ENCODE measurements at places on chromosomes 6 and 20.
A peak's percentile ranks its signal among the peaks of the same experiment; 100 is the strongest.

- no peak overlapping the region for H3K4me3 ChIP-seq
- no peaks in the 10 kb centered on the region for H3K36me3 ChIP-seq
- H3K27ac ChIP-seq = no peak overlapping the region
- no peaks in the 10 kb centered on the region for H3K4me1 ChIP-seq
These were observed 115.1 kb upstream of the TOP1 start for GRCh38 chr20:40913224-40914185.

- no peaks in the 10 kb centered on the region for H3K4me1 ChIP-seq
- H3K4me3 ChIP-seq = no peak overlapping the region
- peak; percentile 40 for DNase-seq
- H3K27ac ChIP-seq = no peak overlapping the region
- H3K27me3 ChIP-seq = no peaks in the 10 kb centered on the region
These were observed 741.3 kb downstream of the DOK5 start for GRCh38 chr20:55216525-55217242.

DNA sequence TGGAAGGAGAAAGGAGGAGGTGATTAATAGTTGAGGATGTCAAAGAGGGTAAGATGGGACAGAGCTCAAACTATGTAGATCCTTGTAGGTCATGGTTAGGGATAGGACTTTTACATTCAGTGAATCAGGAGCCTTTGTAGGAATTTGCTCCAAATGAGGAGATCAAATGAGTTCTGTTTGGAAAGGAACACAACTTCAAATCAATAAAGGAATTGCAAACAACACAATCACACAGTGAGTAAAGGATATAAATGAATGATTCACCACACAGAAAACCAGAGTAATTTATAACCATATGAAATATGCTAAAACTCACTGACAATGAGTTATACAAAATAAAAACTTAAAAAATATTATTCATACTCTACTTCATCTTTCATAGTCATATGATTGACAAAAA, 480.8 kb upstream of the EPHA7 start:
- no peaks in the 10 kb centered on the region for H3K27me3 ChIP-seq
- no peak overlapping the region for H3K27ac ChIP-seq
- no peaks in the 10 kb centered on the region for H3K4me1 ChIP-seq
- H3K36me3 ChIP-seq = no peaks in the 10 kb centered on the region

GRCh38 chr6:166005944-166006899, 161.4 kb downstream of the TBXT start:
- peak overlapping the region; percentile 59 for H3K4me3 ChIP-seq
- H3K36me3 ChIP-seq = no peaks in the 10 kb centered on the region
- H3K27me3 ChIP-seq = no peaks in the 10 kb centered on the region
- peaks cover 31% of the 10 kb centered on the region for H3K4me1 ChIP-seq
- peak; percentile 87 for DNase-seq

DNA sequence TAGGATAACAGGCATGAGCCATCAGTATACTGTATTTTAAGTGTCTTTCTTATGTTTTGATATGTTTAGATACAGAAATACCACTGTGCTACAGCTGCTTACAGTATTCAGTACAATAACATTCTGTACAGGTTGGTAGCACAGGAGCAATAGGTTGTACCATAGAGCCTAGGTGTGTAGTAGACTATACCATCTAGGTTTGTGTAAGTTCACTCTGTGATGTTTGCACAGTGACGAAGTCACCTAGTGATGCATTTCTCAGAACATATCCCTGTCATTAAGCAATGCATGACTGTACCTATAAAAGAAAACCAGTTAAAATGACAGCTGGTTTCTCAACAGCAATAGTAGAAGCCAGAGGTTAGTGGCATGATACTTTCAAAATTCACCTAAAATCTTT, 3.0 kb upstream of the ZBTB24 start:
- H3K4me1 ChIP-seq = peaks cover 5% of the 10 kb centered on the region
- peaks cover 3% of the 10 kb centered on the region for H3K27me3 ChIP-seq
- H3K36me3 ChIP-seq = peaks cover 5% of the 10 kb centered on the region
- H3K4me3 ChIP-seq = no peak overlapping the region
- no peak for DNase-seq

DNA sequence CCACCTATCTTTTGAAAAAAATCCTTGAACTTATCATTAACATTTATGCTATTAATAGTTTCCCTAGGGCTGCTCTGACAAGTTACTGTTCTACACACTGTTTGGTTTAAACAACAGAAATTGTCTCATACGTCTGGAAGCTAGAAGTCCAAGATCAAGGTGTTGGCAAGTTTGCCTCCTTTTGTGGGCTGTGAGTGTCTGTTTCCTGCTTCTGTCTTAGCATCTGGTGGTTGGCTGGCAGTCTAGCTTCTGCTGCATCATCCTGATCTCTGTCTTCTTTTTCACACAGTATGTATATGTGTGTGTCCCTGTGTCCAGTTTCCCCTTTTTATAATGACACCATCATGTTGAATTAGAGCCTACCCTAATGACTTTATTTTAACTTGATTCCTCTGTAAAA, 154.8 kb downstream of the RPS12 start:
- peaks cover 7% of the 10 kb centered on the region for H3K4me1 ChIP-seq
- DNase-seq = peak; percentile 71
- no peak overlapping the region for H3K27ac ChIP-seq
- no peaks in the 10 kb centered on the region for H3K27me3 ChIP-seq

DNA sequence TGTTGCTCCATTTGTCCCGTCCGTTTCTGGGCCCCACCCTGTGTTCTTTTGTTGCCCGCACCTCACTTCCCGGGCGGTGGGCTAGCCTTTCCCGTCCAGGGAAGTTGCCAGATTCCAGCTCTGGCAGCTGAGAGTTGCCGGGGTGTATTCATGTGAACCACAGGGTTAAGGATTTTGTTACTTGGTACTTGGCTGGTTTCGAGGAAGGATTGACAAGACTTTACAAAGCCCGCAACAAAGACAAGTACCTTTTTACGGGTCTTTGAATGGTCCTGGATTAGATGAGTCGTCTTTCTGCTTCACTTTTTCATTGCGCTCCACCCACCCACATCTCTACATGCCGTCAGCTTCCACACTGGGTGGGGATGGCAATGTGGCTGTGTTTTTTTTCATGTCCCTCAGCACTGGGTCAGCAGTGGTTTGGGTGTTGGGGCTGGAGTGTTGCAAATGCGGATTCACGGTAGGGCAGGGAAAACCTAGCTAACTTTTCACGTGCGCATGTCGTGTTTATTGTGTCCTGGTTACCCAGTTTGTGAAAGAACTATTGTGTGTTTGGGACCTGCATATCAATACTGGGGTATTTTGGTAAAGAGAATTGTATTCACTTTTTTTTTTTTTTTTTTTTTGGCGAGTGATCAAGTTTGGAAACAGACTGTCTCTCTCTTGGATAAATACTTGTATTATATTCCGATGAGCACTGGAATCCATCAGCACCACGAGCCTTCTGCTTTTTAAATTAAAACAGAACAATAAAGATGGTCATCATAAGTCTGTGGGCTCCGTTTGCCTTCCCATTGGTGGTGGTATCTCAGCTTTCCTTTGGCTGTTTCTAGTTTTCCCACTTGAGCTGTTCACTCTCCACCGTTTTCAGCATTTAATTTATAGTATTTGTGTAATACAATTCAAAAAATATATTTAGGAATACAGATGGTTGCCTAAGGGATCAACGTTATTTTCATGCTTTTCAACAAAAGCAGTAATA, 1.2 kb downstream of the DUSP22 start:
- no peak overlapping the region for H3K27ac ChIP-seq
- H3K4me3 ChIP-seq = peak overlapping the region; percentile 73
- H3K4me1 ChIP-seq = peaks cover 10% of the 10 kb centered on the region

DNA sequence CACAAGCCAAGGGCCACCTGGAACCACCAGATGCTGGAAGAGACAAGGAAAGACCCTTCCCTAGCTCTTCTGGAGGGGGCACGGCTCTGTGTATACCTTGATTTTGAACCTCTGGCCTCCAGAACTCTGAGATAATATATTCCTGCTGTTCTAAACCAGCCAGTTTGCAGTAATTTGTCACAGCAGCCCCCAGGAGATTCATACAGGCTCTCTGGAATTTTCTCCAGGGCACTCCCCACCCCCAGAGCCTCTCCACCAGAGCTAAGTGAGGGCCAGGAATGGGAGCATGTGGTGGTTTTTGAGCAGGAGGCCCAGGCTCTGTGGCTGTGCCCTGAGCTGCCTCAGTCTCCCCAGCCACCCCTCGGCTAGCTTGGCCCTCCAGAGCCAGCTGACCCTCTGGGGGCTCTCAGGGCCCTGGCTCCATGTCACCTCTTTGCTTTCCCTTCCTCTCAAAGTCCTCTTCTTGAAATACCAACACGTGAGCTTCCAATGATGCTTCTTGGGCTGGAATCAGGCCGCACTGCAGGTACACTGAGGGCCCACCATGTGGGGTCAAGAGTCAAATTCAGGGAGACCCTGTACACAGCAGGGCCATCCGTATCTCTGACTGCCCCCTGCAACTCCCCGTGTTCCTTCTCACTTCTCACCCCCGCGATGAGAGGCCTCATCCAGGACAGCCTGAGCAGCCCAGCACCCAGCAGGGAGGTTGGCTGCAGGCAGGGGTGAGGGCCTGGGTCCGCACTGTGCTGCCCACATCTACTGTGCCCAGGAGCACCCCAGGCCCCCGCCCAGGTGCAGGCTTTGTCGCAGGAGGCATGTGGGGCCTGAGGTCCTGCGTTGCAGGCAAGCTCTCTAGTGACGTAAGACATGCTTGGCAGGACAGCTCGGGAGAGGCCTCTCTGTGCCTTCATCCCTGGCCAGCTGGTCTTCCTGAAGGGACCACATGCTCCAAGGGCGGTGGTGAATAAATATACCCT, 155.5 kb downstream of the ANKRD60 start:
- peaks cover 2% of the 10 kb centered on the region for H3K27me3 ChIP-seq
- no peak overlapping the region for H3K4me3 ChIP-seq
- DNase-seq = no peak
- H3K36me3 ChIP-seq = no peaks in the 10 kb centered on the region

DNA sequence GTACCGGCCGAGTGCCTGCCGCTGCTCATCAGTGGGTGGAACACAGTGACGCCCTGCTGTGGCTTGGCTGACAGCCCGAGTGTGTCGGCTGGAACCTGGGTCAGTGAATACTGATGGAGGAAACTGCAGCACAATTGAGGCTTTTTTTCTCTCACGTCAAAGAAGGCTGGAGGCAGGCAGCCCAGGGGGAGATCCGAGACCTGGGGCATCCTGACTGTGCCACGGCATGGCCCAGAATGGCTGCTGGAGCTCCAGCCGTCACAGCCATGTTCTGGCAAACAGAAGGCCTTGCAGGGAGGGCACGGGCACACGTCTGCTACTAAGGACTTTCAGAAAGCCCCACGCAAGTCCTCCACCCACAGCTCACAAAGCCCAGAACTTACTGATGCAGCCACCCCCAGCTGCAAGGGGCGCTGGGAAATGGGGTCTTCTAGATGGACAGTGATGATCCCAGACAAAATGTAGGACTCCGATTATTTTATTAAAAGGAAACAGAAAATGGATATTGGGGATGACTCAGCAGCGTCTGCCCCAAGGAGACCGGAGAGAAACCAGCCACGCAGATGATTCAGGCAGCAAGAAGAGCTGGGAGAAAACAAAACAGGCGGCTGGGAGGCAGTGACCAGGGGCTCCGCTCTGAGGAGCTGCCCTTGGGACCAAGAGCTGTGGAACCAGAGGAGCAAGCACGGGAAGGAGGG, 140.0 kb downstream of the TAF4 start:
- H3K27me3 ChIP-seq = no peaks in the 10 kb centered on the region
- H3K4me1 ChIP-seq = peaks cover 24% of the 10 kb centered on the region
- DNase-seq = peak; percentile 86
- H3K27ac ChIP-seq = peak overlapping the region; percentile 85
- peak overlapping the region; percentile 53 for H3K4me3 ChIP-seq

DNA sequence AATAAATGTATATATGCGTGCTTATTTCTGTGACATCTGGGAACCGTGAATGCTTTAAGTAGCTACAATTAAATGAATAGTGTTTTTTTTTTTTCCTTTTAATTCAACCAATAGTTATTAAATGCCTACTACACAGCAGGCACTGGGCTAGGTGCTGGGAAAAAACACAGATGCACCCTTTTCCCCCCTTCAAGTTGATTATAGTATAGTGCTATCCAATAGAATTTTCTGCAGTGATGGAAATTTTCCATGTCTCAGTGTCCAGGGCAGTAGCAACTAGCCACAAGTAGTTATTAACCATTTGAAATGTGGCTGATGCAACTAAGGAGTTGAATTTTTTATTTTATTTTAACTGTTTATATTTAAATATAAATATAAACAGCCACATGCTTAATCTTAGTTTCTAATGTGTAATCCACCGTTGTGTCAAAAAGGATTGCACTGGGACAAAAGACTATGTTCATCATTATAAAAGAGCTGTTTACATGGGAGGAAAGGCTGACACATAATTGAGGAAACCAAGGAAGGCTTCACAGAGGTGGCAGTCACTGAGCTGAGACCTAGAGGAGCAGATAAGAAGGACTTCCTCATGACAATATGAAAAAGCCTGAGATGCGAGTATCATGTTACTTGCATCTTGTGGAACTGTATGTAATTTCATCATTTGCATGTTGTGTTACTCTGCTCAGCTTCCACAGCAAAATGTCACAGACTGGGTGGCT, 261.2 kb upstream of the PLCB4 start:
- H3K27me3 ChIP-seq = no peaks in the 10 kb centered on the region
- no peak overlapping the region for H3K4me3 ChIP-seq
- H3K36me3 ChIP-seq = no peaks in the 10 kb centered on the region

DNA sequence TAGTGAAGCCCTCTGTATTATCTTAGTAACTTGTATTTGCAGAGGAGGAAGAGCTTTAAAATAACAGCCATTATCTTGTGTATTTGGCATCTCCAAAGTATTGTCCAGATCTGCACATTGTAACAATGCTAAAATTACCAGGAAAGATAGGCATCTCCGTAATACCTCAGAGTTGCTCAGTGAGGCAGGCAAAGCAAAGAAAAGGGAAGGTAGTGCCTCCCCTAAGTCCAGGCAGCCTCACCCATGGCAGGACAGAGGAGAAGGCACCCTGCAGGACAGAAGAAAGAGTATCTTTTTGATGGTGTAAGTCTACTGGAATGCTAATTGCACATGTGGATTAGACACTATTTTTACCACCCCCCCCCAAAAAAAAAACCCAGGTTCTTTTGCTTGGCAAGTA, 13.6 kb upstream of the SSTR4 start:
- no peaks in the 10 kb centered on the region for H3K36me3 ChIP-seq
- no peaks in the 10 kb centered on the region for H3K27me3 ChIP-seq
- no peak for DNase-seq

GRCh38 chr6:131134980-131135243, 355 bp upstream of the AKAP7 start:
- no peaks in the 10 kb centered on the region for H3K36me3 ChIP-seq
- DNase-seq = no peak
- no peaks in the 10 kb centered on the region for H3K4me1 ChIP-seq
- peak overlapping the region; percentile 70 for H3K27ac ChIP-seq
- no peaks in the 10 kb centered on the region for H3K27me3 ChIP-seq

GRCh38 chr20:19851861-19852260, 93.8 kb downstream of the RIN2 start:
- H3K36me3 ChIP-seq = no peaks in the 10 kb centered on the region
- no peak overlapping the region for H3K4me3 ChIP-seq
- H3K27ac ChIP-seq = no peak overlapping the region
- H3K27me3 ChIP-seq = no peaks in the 10 kb centered on the region
- H3K4me1 ChIP-seq = peaks cover 9% of the 10 kb centered on the region

- no peak for DNase-seq
- no peaks in the 10 kb centered on the region for H3K36me3 ChIP-seq
- H3K4me3 ChIP-seq = peak overlapping the region; percentile 77
These were observed 1.4 kb upstream of the HIVEP1 start for GRCh38 chr6:12010635-12011275.
